Stimulated activated CD4-positive, alpha-beta T cell treated with anti-CD3 and anti-CD28 coated beads, TNF-alpha, amount 100 ng/mL, for 1 hour (primary cell): ENCODE measurements at places on chromosomes 13 and 19.

GRCh38 chr13:50636007-50636704, 207.3 kb downstream of the DLEU7 start:
- DNase-seq: no peak

DNA sequence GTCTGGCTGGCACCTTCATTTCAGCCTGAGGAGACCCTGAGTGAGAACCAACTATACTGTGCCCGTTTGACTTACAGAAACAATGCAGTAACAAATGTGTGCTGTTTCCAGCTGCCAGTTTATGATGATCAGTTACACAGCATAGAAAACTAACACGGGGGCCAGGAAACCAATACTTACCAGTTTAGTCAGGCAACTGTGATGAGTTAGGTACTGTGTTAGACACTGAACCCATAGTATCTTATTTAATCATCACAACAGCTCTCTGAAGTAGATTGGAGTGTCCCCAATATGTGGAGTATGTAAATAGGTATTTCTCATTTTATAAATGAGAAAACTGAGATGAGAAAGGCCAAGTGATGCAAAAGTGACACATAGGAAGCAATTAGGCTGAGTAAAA, 620.9 kb upstream of the KLF12 start:
- no peak for DNase-seq

DNA sequence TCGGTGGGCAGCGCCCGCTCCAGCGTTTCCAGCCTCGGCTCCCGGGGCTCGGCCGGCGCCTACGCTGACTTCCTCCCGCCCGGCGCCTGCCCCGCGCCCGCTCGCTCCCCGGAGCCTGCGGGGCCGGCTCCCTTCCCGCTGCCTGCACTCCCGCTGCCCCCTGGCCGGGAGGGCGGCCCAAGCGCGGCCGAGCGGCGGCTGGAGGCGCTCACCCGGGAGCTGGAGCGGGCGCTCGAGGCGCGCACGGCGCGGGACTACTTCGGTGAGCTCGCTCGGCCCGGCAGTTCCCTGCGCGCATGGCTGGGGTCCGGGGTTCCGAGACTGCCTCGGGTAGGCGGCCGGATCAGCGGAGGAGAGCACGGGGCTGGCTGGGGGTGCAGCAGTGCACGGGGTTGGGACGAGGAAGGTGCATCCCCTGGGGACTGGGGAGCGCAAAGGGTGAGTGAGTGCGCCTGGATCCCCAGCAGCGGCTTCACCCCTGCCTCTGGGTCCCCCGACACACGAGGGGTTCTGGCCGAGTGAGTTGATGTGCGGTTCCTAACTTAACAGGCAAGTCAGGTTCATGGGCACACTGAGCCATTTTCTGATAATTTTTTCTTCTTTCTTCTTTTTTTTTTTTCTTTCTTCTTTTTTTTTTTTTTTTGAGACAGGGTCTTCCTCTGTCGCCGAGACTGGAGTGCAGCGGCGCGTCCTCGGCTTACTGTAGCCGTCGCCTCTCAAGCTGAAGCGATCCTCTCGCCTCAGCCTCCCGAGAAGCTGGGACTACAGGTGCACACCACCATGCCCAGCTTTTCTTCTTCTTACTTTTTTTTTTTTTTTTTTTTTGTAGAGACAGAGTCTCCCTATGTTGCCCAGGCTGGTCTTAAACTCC, 1.1 kb downstream of the WTIP start:
- no peak for DNase-seq

GRCh38 chr13:95535243-95535642, 17.3 kb upstream of the CLDN10 start:
- no peak for DNase-seq

GRCh38 chr19:46772170-46773017, 16.0 kb downstream of the SLC1A5 start:
- DNase-seq: no peak

GRCh38 chr19:47239152-47239551, 8.2 kb upstream of the BBC3 start:
- DNase-seq: no peak

- no peak for DNase-seq
Measured at GRCh38 chr13:106243011-106243565, 292.4 kb downstream of the EFNB2 start.

DNA sequence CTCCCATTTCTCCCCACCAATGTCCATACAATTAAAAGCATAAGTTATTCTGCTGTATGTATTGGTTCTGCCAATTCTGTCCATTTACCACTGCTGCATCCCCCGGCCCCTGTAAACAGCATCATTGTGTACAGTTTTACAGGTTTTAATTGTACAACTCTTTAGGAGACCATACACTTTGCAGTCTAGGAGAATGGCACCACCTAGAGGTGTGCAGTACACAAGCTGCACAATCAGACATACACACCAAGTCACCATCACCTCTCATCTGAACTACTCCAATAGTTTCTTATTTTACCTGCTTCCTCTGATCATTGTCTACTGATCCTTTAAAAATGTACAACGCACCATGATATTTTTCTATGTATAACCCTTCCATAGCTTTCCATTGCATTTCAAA, 855.9 kb upstream of the KLHL1 start:
- no peak for DNase-seq

- DNase-seq: no peak
Measured at GRCh38 chr19:35291916-35292315, at the start of gene MAG. Gene MAG, plus strand, starts transcription at chr19:35292161. Its CDS starts 3,248 bp downstream, at chr19:35295409.

DNA sequence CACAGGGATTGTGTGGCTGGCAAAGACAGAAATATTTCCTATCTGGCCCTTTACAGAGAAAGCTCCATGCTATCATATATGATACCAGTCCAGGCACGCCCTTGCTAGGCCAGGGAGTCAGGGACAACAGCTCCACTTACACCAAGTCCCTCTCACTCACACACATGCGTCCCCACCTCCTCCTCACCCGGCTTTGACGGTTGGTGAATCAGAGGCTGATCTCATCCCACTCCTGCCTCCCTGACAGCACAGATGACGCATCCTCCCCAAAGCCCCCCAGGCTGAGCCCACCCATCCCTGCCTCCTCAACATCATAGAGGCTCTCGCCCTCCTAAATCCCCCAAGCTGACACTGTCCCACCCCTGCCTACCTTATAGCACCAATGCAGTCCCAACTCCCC, 62.7 kb downstream of the F2RL3 start:
- DNase-seq: no peak

- DNase-seq: no peak
Measured at GRCh38 chr13:105509981-105510762, 1025.3 kb downstream of the EFNB2 start.

DNA sequence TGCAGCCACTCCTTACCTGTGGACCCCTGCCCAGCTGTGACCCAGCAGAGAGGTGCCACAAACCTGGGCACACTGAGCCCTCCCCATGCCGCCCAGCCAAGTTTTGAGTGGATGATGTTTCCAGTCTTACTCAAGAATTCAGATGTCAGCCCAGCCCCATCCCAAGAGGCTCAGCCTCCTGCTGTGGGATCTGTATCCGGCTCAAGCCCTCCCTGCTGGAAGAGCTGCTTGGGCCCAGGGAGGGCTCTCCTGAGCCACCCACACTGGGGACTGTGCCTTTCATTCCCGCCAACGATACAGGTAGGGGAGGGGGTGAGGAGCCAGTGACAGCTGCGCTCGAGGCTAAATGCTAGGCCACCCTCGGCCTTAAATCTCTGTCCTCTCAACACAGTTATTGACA, 5.9 kb upstream of the SLC7A9 start:
- no peak for DNase-seq

GRCh38 chr13:24511019-24511815, 1.4 kb downstream of the PARP4 start:
- no peak for DNase-seq

GRCh38 chr19:1362387-1363257, 21.1 kb upstream of the NDUFS7 start:
- no peak for DNase-seq

- DNase-seq: no peak
Measured at GRCh38 chr19:17772172-17772571, 20.9 kb downstream of the FCHO1 start.

GRCh38 chr19:2765376-2765775, 17.7 kb downstream of the SGTA start:
- DNase-seq: no peak

DNA sequence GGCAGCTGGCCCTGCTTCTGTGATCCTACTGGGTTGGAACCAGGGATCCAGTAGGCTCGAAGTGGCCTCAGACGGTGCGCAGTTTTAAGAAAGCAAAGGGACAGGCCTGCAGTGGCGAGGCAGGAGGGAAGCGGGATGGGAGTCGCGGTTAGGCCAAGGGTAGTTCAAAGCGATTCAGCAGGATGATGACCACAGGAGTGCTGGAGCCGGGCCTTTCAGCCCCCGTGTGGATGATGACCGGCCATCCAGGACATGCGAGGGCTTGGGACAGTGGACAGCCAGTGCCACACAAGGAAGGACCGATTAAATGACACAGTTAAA, 854 bp downstream of the RNASEH2B start:
- DNase-seq: no peak

DNA sequence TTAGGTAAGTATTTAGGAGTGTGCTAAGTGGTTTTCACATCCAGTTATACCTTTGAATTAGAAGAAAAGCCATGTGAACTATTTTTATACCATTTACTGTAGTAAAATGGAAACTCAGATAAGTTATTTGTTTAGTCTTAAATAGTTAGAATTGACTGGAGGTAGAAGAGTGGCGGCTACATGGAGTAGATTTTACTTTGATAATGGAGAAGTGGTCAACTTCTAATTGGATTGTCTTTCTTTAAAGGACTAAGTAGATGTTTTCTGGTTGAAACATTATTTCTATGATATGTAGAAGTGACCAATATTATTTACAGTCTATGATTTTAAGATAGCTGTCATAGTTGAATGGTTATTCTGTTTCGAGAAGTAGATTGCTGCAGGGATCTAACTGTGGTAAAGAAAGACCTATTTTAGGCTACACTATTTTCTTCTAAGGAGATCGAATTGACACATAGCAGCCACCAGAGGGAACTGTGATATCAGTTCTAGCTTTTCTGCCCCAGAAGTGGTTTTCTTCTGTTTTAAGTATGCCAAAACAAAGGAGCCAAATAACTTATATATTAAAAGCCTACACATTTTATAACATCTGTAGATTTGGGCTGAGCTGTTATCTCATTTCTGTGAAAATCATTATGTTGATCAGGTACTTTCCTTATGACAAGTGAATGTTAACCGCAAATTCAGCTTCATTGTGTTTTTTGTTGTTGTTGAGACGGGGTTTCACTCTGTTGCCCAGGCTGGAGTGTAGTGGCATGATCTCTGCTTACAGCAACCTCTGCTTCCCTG, 26.1 kb downstream of the ZMYM2 start:
- no peak for DNase-seq

DNA sequence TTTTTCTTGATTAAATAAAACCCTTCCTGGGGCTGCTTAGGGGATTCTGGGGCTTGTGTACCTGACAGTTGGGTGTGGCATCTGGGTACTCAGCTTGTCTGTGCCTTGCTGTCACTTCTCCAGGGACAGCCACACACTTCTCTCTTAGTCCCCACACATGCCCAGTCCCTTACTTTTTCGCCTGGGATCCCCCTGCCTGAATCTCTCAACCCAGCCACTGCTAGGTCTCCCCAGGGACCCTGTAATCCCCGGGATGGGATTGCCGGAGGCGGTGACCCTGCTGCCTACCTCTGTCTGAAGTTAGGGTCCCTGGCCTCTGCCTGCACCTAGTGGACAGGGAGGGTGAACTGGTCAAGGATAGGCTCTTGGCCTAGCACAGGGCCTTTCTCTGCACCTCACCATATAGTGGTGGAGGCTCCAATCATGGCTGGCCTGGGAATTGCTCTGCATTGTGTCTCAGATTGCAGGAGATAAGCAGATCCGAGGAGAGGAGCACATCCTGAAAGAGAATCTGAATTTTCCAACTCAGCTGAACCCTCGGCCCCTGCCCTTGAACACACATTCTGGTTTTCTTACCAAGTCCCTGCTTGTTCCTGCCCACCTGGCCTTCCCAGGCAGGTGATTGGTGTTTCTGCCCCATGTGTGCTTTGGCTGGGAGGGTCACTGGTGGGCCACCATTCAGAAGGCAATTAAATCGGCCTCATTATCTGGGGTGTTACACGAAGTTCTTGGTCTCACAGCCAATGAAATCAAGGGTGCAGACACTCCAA, 8.7 kb upstream of the ZNF492 start:
- DNase-seq: no peak

GRCh38 chr13:20696073-20696472, 7.4 kb upstream of the IL17D start:
- DNase-seq: no peak

DNA sequence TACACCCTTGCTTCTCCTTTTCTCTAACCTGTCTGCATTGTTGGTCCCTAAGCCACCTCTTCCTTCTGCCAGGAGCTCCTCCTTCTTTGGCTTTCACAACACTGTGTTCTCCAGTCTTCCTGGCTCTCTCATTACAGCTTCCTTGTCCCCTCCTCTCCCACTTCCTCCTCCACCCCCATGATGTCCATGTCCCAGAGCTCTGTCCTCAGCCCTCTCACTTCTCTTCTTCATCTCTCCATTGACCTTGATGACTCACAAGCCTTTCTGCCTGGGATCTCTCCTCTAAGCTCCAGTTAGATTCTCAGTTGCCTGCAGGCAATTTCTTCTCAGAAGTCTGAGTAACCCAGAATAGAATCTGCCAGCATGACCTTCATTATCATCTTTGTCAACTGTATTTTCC, 100.3 kb upstream of the WASF3 start:
- DNase-seq: no peak

DNA sequence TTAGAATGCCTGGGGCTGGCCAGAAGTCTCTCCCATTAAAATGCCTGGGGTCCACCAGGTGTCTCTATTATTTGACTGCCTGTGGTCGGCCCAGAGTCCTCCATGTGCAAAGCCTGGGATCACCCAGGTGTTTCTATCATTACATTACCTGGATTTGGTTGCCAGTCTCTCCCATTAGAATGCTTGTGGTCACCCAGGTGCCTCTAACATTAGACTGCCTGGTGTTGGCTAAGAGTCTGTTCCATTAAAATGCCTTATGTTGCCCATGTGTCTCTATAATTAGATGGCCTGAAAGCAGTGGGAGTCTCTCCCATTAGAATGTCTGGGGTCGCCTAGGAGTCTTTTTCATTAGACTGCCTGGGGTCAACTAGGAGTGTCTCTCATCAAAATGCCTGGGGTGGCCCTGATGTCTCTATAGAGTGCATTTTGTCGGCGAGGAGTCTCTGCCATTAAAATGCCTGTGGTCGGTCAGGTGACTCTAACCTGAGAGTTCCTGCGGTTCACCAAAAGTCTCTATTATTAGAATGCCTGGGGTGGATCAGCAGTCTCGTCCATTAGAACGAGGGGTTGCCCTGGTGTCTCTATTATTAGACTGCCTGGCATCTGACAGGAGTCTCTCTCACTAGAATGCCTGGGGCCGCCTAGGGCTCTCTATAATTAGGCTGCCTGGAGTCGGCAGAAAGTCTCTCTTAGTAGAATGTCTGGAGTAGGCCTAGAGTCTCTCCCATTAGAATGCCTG, 1540.5 kb downstream of the UQCRFS1 start:
- DNase-seq: no peak
